ENCODE measurements at places on chromosomes 13 and 19.

DNA sequence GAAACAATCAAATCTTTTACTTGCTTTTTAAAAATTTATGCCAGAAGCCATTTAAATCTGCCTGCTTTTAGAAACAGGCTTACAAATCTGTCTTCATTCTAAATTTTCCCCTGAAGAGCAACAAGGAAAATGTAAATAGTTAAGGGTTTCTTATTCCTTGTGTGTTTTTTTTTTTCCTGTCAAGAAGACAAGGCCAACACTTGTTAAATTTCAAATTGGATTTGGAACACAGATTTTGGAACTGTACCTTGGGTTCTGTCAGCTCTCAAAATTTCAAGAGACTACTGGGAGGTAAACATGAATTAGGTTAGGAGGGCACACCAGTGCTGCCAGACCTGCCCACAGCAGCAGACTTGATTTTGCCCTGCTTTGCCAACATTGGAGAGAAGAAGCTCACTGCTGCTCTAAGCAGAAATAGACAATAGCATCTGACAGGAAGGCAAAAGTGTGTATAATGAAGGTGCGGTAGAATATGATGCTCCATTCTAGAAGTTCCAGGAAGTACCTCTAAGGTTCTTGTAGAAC, 121.7 kb downstream of the NHLRC3 start:
- DNase-seq = no peak

GRCh38 chr13:47147812-47148119, 250.9 kb upstream of the HTR2A start:
- no peak for DNase-seq

- no peak for DNase-seq
Observed at GRCh38 chr19:39223703-39224279, 19.7 kb upstream of the SYCN start.

DNA sequence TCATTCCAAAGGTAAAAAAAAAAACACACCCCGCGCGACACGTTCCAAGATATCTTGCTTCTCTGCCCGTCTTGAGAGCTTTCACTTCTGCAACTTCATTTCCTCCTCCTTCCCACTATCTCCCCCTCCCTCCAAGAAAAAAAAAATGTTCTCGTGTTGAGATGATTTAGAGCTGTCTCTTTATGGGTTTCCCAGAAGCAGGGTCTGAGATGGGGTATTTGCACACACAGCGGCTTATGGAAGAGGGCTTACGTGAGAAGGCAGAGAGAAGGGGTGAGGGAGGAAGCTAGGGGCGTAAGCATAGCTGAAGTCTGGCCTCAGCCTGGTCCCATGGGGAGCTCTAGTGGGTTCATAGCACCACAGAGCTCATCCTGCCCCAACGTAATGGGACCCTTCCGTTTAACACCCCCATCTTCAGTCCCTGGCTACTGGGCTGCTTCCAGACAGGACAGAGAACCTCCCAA, 31.3 kb upstream of the USE1 start:
- no peak for DNase-seq

- no peak for DNase-seq
Observed at GRCh38 chr19:31096935-31097545, 252.2 kb downstream of the TSHZ3 start.

DNA sequence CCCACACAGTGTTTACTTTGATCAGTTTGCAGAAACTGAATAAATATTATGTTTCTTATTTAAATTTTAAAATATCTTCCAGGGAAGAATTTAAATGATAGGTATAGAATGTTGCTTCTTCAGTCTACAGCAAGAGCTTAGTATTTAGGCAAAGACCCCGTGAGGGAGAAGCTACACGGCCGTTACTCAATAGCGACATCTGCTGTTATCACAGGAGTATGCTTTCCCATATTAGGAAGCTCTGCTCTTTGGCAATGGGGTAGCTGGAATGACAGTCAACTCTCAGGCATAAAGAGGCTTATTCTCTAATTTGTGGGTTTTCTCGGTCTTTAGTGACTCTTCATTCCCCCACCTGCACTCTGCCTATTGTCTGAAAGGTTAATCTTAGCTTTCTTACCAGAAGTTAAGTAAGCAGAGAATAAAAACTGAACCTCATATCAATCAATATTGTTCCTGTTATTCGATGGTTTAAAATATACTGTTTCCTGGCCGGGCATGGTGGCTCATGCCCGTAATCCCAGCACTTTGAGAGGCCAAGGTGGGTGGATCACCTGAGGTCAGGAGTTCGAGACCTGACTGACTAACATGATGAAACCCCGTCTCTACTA, 13.2 kb upstream of the LHFPL6 start:
- no peak for DNase-seq

DNA sequence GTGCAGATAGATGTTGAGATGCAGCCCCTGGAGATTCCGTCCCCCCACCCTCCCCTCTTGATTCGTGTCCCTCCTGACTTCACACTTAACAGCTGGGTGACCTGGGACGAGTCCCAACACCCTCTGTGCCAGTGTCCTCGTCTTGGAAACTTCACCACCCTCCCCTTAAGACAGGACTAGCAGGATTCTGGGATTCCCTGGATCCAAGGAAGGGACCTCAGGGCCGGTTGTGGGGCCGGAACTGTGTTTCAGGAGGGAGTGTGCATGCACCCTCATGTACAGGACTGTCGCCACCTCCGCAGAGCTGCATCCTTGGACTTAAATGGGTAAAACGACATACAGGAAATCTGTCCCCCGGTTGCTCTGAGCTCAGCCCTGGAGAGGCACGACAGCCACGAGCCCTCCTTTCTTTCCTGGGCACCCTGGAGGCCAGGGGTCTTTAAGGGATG, 990 bp downstream of the MYO9B start:
- DNase-seq = no peak

- DNase-seq = no peak
Observed at GRCh38 chr19:49145573-49146407, 9.4 kb downstream of the HRC start.
